ENCODE measurements at places on chromosomes 1 and 21. TPM values are rescaled to one million over a fixed set of nuclear protein-coding genes. Genes with fewer than 3 reads are reported as not detected.

GRCh38 chr1:177784936-177785335 is 184.9 kb downstream of the SEC16B start:
- no peak for DNase-seq

DNA sequence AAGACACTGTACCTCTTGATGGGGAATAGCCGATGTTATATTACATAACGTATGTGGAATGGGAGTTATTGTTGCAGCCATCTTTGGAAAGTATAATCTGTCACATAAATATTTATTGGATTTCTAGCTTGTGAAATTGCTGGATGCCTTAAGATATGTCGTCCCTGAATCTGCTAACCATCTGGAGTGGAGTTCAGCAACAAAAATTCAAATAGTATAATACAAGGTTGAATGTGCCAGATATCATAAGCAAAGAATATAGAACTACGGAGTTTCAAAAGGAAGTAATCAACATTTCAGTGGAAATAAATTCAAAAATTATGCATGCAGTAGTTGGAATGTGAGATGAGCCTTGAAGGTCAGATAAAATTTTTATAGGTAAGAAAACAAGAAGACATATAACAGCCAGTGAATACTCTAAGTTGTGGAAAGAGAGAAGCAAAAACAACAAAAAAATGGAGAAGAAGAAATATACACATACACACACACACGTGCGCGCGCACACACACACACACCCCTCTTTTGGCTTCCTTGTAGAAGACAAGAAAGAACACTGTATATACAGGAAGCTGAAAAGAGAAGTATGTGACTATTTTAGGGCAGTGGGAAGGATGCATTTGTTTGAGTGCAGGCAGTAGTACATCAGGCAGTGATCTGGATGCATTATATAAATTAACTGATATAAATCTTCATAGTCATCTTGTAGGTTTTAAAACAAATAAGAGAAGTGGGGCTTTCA is 516.7 kb downstream of the KCNT2 start:
- no peak for DNase-seq

DNA sequence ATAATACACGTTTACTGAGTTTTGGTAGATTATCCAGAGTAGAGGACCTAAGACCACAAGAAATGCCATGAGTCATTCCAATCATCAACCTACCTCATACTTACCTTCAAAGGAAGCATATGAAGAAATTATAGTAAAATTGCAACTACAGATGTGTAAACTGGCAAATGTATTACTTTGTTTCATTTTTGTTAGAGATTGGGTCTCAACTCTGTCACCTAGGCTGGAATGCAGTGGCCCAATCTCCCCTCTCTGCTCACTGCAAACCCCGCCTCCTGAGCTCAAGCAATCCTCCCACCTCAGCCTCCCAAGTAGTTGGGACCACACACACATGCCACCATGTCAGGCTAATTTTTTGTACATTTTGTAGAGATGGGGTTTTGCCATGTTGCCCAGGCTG is 5.2 kb downstream of the TMCO1 start:
- no peak for DNase-seq

DNA sequence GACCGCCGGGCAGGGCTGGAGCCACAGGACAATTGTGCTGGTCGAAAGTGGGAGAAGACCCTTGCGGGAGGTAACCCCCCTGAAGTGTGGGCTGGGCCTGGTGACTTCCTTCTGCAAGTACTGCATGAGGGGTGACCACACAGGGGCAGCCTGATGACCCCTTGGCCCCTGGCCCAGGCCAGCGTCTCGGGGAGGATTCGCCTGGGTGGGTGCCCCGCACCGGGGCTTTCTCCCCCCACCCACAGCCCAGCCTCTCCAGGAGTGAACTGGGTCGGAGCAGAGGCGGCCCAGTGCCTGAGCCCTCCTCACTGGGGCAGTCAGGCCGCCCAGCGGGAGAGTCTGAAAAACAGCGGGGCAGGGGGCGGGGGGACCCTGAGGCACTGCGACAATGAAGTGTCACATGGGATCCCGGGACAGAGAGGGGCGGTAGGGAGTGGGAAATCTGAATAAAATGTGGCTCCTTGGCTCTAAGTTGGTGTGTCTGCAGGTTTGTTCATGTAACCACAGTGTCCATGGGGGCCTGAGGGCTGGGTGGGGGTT is 1.6 kb upstream of the DNMT3L start:
- DNase-seq = no peak

- DNase-seq = no peak
Measured at GRCh38 chr1:156001021-156001661, 19.6 kb downstream of the SSR2 start.

GRCh38 chr1:197998110-197998509 is 80.9 kb downstream of the LHX9 start:
- no peak for DNase-seq

GRCh38 chr1:171867236-171867635 is 25.9 kb downstream of the DNM3 start:
- DNase-seq = no peak

Gene NHLH1
- not detected for total RNA-seq

Gene ZNF648
- not detected for total RNA-seq

All from thoracic aorta (tissue), 2 donors.